T-cell (primary cell): ENCODE measurements at places on chromosomes 5 and 9. TPM values are rescaled to one million over a fixed set of nuclear protein-coding genes. Genes with fewer than 3 reads are reported as not detected.

DNA sequence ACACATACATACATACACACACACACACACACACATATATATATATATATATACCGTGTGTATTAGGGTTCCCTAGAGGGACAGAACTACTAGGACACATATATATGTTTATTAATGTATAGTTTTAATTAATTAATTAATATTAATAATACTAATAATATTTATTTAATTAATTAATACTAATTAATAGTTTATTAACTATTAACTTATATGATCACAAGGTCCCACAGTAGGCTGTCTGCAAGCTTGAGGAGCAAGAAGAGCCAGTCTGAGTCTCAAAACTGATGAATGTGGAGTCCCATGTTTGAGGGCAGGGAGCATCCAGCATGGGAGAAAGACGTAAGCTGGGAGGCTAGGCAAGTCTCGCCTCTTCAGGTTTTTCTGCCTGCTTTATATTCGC lies 398.0 kb upstream of the KIF2A start:
- DNase-seq = no peak

DNA sequence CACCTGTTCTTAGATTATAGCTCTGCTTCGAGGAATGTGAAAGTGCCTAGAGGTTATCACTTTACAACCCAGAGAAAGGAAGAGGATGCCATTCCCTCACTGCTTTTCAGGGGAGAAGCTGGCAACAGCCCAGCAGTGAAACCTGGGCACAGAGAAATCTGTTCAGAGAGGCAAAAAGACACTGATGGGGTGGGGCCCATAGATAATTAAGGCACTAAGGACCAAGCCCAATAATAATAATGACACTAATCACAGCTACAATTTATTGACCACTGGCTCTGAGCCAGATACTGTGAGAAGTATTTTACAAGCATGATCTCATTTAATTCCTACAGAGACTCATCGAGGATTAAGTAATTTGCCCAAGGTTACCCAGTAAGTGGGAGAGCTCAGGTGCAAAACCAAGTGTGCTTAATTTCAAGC lies 168.3 kb downstream of the PIK3R1 start:
- DNase-seq = no peak

DNA sequence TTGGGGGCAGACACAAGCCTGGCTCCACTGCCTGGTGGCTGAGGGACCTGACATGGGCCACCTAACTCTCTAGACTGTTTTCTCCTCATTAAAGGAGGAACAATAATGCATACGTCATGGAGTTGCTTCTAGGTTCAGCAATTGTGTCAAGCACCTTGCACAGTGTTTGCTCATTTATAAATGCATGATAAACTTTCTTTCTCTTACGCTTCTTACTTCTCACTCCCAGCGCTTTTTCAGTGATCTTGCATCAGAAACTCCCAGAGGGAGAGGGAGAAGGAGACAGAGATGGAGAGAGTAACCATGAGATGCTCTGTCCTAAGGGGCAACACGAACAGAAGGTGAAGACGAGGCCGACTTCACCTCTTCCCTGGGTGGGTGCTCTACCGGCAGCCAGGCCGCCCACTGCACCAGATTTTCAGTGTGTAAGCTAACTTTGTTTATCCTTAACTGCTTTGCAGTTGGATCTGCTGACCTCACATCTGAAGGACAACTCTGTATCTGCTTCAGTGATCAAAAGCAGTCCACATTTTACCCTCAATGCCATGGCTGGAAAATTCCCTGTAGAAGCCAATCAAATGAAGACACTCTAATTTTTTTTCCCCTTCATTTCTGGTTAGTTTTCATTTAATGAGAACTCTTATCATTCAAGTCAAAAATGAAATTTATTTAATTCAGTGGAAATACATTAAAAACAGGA lies 35.3 kb downstream of the MED27 start:
- no peak for DNase-seq

- no peak for DNase-seq
Observed at GRCh38 chr5:168550656-168551055, 21.6 kb downstream of the FBLL1 start.

The PCA3 gene
- not detected for total RNA-seq

The DMGDH gene
- 1.2 TPM for total RNA-seq

The AFAP1L1 gene
- total RNA-seq = 0.50 TPM
